Right renal cortex interstitium (tissue), 3 donors: ENCODE measurements at places on chromosomes 1 and 21.

- DNase-seq: no peak
Measured at GRCh38 chr21:38524168-38525153, 26.2 kb upstream of the ERG start.

- no peak for DNase-seq
Measured at GRCh38 chr1:14844356-14844755, 245.9 kb downstream of the KAZN start.

GRCh38 chr21:26409735-26410134 lies 163.4 kb downstream of the CYYR1 start:
- DNase-seq: no peak

DNA sequence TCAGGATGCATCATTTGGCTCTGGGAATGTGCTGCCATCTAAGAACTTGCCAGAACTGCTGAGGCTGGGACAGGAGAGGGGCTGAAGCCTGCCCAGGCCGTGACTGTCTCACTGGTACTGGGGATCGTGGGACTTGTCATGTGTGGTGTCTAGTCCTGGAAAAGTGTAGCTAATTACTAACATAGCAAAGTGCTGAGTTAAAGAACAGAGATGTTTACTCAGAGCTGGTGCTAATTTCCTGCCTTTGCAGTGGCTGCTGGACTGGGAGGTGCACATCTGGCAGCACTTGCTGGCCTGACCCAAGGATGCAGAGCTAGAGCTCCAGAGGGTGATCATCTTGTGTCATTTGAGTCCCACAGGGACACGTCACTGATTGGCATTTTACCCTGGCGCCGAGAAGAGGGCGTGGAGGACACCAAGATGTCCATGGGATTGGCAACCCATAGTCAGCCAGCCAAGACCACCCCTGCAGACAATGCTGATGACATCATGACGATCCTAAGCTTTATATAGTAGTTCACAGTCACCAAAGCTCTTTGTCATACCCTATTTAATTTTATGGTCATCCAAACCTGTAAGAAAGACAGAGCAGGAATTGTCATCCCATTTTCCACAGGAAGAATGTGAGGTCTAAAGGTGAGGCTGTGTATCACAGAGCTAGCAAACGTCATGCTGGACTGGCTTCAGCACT lies 110.1 kb upstream of the SLC44A3 start:
- no peak for DNase-seq

DNA sequence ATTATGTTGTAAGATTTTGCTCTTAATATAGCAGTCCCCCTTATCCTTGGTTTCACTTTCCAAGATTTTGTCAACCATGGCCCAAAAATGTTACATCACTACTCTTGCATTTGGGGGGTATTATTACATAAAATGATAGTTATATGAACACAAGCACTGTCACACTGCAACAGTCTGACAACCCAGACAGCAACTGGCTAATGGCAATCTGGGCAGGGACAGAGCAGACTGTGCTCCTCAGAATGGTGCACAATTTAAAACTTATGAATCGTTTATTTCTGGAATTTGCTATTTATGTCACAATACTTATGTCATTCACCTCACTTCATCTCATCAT lies 2.1 kb upstream of the IVNS1ABP start:
- no peak for DNase-seq

GRCh38 chr1:241212628-241213027 lies 144.4 kb downstream of the RGS7 start:
- no peak for DNase-seq

- no peak for DNase-seq
Measured at GRCh38 chr1:167529829-167530474, 11.6 kb upstream of the CD247 start.

- no peak for DNase-seq
Measured at GRCh38 chr1:214425101-214425500, 126.3 kb downstream of the PTPN14 start.

- no peak for DNase-seq
Measured at GRCh38 chr1:57674801-57675200, 250.9 kb upstream of the DAB1 start.

GRCh38 chr1:206679738-206680211 lies 4.9 kb upstream of the MAPKAPK2 start:
- no peak for DNase-seq

DNA sequence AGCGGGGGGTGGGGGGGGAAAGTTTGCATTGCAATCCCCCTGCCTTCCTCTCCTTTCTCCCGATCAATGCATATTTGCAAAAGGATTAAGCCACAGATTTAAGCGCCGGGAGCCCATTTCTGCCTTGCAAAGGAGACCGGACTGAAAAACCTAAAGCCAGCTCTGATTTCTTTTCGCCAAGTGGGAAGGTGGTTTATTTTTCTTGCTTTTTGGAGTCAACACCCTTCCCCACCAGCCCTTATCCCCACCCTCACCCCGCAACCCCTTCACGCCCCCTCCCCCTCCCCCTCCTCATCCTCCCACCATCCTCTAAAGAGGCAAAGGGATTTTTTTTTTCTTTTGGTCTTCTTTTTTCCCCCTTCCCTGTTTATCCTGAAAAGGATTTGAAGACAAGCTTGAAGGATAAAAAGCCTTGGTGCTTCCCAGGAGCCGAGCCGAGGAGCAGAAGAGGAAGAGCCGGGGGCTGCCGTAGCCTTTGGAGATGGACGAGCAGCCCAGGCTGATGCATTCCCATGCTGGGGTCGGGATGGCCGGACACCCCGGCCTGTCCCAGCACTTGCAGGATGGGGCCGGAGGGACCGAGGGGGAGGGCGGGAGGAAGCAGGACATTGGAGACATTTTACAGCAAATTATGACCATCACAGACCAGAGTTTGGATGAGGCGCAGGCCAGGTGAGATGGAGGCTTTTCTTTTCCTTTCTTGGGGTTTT lies 513 bp downstream of the PBX1 start:
- no peak for DNase-seq

GRCh38 chr1:179126338-179127060 lies 44.6 kb downstream of the TOR3A start:
- no peak for DNase-seq

DNA sequence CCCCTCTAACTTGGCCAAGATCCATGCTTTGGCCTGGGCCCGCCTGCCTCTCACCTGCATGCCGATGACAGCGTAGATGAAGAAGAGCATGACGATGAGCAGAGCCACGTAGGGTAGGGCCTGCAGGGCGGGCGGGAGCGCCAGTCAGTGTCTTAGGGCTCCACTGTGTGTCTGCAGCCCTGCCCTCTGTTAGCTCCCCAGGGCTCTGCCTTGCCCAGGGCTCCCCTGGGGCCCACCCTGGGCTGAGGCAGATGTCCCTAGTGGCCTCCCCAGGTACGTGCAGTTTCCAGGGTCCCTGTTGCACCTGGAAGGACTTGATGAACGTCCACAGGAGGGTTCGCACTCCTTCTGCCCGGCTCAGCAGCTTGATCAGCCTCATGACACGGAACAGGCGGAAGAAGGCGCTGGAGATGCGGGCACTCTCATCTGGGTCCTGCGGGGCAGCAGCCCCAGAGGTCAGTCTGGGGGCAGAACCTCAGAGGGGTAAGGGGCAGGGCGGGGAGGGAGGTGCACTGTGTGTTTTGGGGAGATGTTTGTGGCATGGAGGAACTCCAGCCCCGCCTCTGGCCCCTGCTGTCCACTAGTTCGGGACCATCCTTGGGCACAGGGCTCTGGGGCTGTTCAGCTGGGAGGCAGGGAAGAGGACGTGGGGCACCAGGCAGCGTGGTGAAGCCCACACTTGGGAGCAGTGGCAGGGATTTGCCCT lies 29.8 kb upstream of the KIF21B start:
- DNase-seq: no peak

- DNase-seq: no peak
Measured at GRCh38 chr21:42836402-42836666, 43.0 kb downstream of the WDR4 start.

DNA sequence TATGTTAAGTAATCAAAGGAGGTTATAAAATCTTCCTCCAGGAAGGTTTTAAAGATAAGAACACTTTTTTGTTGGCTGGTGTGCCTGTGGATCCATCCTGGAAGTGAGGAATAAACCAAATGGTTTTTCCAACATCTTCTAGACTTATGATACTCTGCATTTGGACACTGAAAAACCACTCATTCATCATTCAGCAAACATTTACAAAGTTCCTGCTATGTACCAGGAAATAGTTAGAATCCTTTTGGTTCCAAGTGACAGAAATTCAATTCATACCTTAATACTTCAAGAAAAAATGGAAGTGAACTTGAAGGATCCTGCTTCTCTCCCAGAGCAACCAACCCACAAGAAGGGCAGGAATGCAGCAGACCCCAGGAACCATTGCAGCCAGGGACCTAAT lies 39.6 kb upstream of the PIGC start:
- no peak for DNase-seq

- no peak for DNase-seq
Measured at GRCh38 chr1:30692201-30692947, 31.0 kb downstream of the MATN1 start.

DNA sequence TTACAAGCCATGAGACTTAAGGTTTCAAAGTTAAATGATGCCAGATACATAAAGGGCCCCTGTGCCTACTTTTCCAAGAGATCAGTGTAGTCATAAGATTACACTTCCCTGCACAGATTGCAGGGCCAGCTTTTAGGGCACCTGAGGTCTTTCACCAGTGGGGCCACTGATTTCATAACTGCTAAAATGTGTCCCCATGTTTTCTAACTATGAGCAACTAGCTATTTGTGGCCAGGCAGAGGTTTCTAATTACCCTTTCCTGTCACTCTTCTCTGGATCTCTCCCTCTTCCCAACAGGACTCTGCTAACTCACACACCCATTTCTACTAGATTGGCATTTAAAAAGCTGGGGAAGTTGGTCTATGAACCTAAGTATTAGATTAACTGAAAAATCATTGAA lies 207.1 kb upstream of the SGIP1 start:
- no peak for DNase-seq

- no peak for DNase-seq
Measured at GRCh38 chr1:58727364-58727763, 27.5 kb upstream of the MYSM1 start.

- DNase-seq: no peak
Measured at GRCh38 chr1:219215477-219215876, 41.8 kb downstream of the LYPLAL1 start.

DNA sequence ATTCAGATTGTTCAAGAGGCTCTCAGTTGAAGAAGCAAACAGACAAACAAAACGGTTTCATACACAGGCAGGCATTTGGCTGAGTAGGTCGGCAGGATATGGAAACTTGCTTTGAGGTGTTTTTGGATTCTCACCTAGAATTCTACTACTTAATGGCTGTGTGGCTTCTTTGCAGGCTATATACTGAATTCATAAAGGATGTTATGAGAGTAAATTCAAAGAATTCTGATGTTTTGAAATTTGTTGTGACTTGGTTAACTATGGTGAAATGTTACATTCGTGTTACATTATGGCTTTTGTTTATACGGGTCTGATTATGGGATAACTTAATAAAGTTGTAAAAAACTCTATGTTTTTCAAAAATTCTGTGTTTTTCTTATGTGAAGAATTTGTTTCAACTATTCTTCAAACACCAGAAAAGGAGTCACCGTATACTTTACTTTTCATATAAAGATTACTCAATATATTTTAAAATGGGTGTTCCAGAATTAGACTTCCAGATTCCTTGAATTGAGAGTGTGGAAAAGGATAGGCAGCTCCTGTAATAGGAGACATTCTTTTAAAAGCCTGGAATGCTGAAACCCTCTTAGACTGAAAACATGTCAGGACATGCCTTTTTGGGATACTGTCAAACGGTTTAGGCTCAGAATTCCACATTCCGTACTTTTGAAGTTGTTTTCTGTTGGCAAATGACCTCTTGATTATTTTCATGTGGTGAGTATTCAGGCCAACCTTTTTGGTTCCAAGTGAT lies 8.2 kb upstream of the IRF2BP2 start:
- DNase-seq: no peak

GRCh38 chr1:162740755-162741154 lies 49.7 kb upstream of the HSD17B7 start:
- no peak for DNase-seq

GRCh38 chr1:161199506-161200139 lies 769 bp upstream of the ADAMTS4 start:
- no peak for DNase-seq

GRCh38 chr1:190679454-190679853 lies 201.8 kb upstream of the BRINP3 start:
- no peak for DNase-seq

- DNase-seq: no peak
Measured at GRCh38 chr1:244965185-244966030, 101.1 kb upstream of the HNRNPU start.

- DNase-seq: no peak
Measured at GRCh38 chr1:89878256-89878655, 57.4 kb downstream of the LRRC8D start.

DNA sequence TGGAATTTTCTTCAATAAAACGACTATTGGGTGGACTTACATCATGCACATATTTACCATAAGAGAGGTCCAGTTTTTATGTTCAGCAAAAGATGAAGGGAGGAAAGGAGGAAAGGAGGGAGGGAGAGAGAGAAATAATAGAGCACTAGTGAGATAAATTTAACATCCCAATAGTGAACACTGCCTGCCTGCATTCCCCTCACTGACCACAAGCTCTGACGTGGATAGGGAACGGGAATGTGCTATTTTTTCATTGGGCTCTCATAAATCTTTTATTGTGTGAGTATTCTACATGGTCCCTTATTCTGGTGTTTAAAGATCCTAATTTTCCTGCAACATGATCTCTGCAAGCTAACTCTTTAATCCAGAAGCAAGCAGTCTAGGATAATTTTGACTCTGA lies 82.1 kb downstream of the TTC3 start:
- DNase-seq: no peak

DNA sequence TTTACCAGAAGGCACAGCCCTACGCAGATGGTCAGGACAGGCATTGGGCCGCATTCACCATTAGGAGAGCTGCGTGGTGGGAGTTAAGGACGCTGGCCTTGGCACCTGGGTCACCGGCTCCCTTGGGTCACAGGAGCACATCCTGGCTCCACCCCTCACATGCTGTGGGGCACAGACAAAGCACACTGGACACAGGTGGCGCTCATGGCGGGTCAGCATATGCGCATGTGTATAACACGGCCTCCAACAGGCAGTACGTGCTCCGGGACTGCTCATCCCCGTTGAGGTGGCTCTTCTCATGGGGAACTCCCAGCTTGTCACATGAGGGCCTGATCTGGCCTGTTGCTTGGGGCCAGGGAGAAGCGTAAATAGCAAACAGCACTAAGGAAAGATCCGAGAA lies 25.0 kb downstream of the PGBD5 start:
- DNase-seq: no peak
